NCI-H1417 treated with DMSO at 0.1 percent for 48 hours (cell line): ENCODE measurements at places on chromosomes 3 and 15.

DNA sequence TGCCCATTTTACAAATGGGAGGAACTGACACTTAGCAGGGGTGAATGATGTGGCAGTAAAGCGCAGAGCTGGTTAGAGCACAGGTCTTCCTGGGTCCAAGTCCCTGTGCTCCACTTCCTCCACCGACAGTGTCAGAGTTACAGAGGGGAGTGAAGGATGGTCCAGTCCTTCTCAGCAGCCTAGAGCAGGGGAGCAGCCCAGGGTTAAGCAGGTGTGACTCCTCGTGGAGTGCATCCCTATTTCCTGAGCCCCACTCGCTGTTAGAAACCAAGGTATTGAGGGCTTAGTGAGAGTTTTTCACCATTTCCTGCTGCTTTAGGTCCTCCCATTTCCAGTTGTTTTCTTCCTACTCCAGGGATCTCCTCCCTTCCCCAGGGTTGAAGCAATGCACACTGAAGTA lies 75.4 kb downstream of the GHSR start:
- no peak for DNase-seq

DNA sequence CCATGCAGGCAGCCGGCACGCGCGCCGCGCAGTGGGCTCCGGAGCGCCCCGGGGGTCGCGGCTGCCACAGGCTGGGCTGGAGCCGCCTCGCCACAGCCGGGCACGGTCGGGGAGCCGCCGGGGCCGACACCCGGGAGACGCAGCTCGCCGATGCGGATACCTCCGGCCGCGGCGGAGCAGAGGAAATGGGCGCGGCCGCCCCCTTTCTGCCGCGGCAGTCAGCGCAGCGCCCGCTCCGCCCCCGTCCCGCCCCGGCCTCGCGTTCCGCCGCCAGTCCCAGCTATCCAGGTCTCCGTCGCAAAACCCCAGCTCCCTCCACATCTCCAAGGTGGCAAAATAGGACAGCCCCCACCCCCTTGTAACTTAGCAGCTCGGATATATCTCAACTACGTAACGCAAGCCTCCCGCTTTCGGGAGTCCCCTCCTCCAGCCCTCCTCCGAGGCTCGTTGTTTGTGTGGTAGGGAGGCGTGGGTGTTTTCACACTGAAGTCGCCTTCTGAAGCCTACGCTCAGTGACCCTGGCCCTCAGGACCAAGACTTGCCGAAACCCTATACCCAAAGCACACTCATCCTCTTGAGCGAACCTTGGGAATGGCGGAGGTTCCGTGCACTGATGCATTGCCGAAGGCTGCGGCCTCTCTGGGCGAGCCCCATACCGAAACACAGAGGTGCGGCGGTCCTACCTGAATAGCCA lies at the start of gene SH3BP5:
Gene SH3BP5 (minus strand): TSS at position 182 of the 694 bp plus-strand sequence. CDS start 178 bp downstream, at position 4.
- no peak for DNase-seq

DNA sequence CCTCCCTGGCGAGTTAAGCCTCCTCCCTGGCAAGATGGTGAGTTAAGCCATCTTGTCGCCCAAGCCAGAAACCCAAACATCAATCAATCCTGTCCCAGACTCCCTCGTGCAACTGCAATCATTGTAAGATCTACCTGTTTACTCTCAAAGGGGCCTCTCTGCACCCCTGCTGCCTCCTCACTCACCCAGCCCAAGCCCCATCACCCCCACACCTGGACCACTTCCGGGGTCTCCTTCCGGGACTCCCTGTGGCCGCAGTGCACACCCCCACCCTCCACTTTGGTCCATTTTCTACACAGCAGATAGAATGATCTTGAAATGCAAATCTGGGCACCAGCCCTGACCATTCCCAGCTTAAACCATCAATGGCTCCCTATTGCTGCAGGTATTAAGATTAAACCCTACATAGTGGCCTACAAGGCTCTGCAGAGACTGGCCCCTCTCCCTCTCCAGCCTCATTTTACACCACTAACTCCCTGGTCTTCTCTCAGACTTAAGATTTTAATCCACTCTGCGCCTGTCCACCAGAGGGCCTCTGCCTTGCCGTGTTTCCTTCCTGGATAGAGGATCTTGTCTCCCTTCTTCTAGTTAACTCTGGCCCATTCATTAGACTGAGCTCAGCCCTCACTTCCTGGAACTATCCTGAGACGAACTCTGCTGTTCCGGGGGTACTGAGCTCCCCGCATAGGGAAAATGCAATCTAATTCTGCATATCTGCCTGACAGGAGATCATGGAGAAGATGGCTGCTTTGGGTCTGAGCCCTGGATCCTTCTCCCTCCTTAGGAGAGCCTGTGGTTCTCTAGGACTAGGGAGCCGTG lies 41.9 kb upstream of the SLC6A1 start:
- DNase-seq, result no peak

DNA sequence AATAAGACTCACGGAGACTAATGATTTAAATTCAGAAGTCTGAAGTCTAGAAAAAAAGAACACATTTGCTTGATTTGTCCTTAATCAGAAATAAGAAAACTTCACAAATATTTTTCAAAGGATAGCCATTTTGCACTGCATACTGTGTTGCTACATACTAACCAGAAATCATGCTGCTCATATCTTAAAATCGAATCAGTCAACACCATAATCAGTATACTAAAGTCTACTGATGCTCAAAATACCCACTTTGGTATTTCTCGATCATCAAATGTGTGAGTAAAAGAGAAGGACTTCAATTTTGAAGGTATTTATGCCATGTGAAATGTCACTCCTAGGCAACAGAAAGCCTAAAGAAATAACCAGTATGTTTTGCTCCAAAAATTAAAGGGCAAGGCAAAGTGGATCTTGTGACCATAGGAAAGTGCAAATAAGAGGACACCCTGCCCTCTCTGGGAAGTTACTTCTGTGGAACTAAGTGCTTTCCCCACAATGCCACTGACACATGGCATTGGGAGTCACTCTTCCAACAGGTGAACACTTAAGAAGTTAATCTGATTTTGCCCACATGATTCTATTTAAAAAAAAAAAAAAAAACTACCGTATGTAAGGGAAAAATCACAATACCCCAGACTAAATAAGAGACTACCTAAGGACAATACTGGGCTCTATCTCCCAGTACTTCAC lies 2.7 kb downstream of the LRIG1 start:
- DNase-seq, result no peak

GRCh38 chr3:32685543-32686185 lies 676 bp downstream of the CNOT10 start:
- DNase-seq, result no peak

GRCh38 chr15:90203922-90204321 lies 2.8 kb downstream of the SEMA4B start:
- DNase-seq, result no peak

- no peak for DNase-seq
These were observed 40.8 kb upstream of the EIF5A2 start for GRCh38 chr3:170949211-170949610.

DNA sequence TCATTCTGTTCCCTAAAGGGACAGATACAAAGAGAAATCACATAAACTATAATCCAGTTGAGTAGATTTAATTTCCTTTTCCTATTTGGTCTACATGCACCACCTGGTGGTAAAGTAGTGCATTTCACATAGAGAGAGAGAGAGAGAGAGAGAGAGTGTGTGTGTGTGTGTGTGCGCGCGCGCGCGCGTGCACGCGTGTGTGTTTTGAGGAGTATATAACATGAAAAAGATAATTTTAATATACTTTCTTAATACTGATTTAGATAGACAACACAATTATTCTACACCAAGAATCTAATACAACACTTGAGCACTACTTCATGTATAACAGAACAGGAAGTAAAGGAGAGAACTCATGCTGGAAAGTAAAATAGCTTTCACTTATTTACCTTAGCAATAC lies 1.1 kb upstream of the FGF7 start:
- no peak for DNase-seq

GRCh38 chr3:52848617-52849016 lies 13.8 kb upstream of the MUSTN1 start:
- DNase-seq, result no peak

GRCh38 chr3:148763986-148764935 lies 63.4 kb upstream of the CPB1 start:
- no peak for DNase-seq
